ENCODE measurements at places on chromosomes 3 and 15.

DNA sequence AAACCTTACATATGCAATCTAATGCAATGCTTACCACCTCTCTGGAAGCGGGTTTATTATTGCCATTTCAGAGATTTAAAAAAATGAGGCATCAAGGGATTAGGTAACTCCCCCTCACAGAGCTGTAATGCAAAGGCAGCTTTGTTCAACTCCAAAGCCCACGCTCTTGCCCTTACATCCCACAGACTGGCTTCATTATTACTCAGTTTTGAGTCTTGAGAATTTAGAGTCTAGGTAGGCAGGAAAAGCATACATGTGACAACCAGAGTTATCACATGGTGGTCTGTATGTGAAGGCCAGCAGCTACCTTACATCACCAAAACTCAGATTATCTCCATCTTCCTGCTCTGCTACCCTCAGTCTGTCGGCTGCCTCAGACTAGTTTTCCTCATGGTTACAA, 326.9 kb downstream of the UACA start:
- no peak for DNase-seq

- DNase-seq = peak; percentile 2
Measured at GRCh38 chr15:98796685-98797357, 148.5 kb downstream of the IGF1R start.

DNA sequence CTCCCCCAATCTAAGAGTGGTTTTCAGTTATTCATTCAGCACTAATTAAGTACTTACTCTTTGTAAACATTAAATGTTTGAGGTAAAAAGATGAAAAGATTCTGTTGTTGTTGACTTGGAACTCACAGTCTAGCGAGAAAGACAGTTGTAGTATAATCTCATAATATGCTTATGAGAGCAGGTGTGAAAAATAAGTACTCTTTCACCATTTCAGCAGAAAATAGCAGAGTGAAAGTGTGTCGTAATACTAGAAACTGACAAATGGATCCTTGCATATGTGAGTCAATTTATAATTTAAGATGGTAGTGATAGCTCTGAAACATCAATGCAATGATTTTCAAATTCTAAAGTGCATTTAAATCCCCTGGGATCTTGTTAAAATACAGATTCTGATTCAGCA, 618.8 kb upstream of the CCDC54 start:
- no peak for DNase-seq

GRCh38 chr15:92683511-92683834, 27.9 kb upstream of the FAM174B start:
- DNase-seq = peak; percentile 52

- no peak for DNase-seq
Measured at GRCh38 chr3:148319960-148320359, 377.7 kb upstream of the AGTR1 start.

DNA sequence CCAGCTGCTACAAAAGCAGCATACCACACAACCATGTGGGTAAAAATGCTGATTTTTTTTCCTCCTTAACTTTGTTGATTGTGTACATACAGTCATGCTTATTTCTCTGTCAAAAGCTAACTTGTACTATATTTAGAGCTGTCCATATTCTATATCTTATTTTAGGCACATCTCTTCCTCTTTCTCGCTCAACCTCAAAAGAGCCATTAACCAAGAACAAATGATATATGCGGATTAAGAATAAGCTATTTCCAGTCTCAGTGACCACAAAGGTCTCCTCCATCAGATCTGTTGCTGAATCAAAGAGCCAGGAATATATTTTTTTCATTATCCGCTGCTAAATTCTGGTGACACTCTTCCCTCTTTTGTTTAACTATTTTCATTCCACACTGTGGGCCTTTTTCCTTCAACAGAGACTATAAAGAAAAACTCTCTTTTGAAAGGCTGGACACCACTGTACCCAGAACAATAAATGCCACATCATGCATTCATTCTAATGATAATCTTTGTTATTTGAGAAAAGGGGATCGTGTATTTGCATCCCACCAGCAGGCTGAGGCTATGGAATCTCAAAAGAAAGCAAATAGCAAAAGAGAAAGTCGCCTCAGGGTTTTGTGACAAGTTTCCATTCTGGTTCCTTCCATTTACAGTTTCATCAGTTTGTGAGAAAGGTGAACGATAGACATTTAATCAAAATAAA, 8.0 kb downstream of the TMEM212 start:
- DNase-seq = no peak

GRCh38 chr3:5298453-5298852, 110.9 kb downstream of the EDEM1 start:
- DNase-seq = no peak

DNA sequence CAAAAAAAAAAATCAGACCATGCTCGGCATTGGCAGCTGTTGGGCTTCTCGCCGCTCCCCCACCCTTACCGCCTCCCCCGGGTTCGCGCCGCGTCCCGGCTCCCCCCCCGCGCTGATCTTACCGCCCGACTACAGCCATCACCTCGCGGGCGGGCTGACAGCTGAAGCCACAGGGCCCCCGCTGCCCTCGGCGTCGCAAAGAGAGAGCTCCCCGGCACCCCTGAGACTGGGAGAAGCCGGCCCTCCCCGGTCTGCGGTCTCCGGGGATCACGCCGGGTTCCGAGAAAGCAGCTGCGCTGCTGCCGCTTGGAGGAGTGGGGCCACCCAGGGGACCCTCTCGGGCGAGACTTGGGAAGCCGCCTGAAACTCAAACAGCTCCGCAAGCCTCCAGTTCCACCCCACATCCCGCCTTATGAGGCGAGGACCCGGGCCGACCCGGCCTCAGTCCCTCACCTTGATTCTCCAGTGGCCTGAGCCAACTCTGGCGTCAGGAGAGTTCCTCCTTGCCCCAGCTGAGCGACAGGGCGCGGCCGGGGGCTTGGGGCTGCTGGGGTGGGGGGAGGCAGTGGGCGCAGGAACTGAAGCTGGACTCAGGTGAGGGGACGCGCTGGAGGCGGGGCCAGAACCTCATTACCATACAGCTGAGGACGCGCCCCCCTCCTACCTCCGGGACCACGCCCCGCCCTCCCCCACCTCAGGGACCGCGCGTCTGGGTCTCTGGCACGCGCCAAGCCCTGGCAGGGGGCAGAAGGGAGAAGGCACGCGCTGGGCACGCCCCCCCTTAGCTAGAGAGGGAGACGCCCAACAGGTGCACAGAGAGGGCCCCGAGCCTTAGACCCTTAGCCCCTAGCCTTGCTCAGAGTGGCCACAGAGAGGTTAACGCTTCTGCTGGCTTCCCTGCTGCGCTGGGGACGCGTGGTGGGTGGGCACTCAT, 1.0 kb upstream of the DLL4 start:
- DNase-seq = peak; percentile 76

DNA sequence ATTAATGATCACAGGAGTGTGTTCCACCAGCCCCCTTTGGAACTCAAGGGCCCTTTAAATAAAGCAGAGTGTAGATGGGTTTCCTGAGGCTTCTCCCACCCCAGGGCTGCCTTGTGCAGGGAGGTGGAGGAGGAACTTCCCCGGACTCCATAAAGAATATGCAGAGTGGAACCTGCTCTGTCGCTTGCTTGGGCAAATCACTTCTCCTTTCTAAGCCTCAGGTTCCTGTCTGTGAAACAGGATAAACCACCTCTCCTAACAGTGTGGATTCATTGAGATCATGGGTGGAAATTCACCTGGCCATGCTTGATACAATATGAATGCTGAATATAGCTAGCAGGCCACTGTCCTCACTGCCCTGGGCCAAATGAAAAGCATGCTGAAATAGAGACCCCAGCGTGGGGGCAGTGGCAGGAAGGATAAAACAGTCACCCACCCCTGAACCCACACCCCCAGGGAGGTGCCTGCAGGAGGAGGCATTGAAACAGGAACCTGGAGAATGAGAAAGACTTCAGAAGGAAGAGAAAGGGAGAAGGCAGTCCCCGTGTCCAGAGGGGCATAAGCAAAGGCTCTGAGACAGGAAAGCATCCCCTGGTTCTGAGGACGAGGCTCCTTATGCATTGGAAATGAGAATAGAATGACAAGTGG, 41.1 kb upstream of the CHRNB4 start:
- no peak for DNase-seq

DNA sequence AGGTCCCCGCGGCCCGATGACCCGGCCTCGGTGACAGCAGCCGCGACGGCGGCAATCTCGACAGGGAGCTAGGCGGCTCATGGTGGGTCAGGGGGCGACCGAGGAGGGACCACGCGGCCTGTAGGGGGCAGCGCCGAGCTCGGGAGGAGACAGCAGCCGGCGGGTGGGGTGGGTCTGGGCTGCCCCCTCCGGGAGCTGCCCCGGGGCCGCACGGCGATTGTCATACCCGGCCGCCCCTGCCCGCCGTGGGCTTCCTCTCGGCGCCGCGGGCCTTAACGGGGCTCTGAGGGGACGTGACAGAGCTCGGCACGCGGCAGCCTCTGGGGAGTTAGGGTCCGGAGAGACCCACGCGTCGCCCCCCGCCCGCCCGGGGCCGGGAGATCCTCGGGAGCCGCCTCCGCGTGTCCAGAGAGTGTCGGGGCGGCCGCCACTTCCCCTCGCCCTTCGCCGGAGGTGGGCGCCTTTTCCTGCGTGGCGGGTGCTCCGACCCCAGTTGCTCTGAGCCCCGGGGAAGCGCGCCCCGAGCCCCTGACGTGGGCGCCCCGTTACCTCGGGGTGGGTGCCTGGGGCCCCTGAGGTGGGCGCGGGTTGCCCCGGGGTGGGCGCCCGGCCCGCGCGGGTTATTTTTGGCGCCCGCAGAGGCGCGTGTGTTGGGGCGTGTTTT, 539 bp upstream of the PLCL2 start:
- no peak for DNase-seq

GRCh38 chr3:49199900-49200281, 28.5 kb downstream of the KLHDC8B start:
- DNase-seq = no peak

- no peak for DNase-seq
Measured at GRCh38 chr3:103924544-103924943, 1442.2 kb upstream of the ALCAM start.

- no peak for DNase-seq
Measured at GRCh38 chr3:149448331-149448831, 26.1 kb upstream of the TM4SF4 start.

DNA sequence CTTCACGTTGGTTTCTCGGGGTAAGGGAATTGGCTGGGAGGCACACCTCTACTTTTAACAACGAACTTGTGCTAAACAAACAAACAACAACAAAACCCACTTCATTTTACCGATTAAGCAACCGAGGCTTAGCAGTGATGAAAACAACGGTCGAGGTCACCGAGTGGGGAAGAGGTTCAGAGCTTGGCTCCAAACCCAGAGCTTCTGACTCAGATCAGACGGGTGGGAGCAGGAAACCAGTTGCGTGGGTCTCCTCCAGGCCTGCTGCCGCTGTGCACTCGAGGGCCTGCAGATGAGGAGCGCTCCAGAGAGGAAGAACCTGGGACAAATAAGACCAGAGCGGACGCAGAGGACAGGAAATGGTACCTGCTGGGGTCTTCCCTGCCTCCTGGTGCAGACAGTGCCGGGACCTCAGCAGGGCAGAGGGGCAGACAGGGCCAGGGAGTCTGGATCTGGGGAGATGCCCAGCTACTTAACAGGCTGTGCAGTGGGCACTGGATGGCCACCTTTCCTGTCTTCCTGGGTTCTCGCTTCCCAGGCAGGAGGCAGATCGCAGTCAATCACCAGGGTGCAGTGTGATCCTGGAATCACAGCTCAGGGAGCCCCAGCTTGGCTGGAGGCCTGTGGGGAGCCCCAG, 99.0 kb upstream of the MEF2A start:
- DNase-seq = no peak

DNA sequence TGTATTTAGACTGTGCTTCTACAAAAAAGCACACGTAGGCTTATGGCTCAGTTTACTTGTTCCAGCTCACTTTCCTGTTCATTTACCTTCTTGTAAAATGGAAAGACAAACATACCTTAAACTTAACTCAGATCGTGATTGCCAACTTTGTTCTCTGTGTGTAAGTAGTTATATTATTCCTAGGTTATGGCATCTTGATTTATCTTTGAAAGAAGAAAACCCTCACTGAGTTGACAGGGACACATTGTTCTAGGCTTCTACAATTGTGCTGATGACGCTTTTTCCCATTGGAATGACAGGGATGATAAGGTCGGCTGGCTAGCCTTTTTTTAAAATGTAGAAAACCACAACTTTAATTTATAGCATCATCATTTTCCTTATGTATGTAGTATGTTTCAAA, 140.7 kb downstream of the IGF1R start:
- DNase-seq = no peak

DNA sequence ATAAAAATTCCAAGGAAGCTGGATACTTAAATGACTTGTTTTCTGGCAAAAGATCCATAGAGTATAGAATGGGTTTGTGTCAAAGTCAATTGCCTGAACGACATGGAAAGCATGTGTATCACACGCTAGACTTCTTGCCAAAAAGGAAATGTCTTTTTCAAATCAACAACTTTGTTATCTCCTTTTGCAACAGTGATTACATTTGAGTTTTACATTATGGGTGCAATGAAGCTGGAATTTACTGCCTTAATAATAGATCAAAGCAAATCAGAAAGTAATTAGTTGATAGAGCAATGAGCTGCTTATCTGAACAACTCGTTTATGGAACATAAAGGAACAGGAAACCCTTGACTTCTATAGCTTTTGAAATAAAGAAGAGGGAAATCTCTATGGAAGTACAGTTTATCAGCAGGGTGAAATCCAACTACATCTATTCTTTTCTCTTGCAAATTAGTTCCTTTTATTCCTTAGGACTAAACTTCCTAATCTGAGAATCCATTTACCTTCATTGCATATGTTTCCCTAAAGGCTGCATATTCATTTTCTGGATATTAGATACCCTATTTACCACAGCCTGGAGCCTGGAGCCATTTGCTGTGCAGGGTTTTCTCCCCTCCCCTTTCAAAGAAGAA, 415.1 kb upstream of the NECTIN3 start:
- no peak for DNase-seq

- DNase-seq = no peak
Measured at GRCh38 chr15:28913171-28913765, 27.5 kb downstream of the APBA2 start.

DNA sequence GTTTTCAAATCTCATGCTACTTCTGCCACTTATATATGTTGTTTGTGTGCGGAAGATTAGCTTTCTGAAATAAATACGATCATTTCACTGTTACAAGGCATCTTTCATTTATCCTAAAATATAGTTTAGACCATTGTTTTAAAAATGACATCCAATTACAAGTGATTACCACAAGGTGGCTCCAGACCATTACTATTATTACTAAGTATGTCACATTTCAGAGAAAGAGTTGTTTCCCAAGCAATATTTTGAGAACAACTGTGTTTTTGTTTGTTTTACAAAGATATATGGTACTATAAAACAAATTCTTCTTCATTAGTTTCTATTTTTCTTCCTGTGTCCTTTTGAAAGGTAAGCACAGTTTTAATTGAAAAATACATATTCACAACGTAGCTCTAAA, 136.0 kb upstream of the RAP2B start:
- DNase-seq = no peak

Data from NCI-H510A treated with DMSO at 0.1 percent for 48 hours (cell line).